ENCODE measurements at places on chromosomes 11 and 22.

DNA sequence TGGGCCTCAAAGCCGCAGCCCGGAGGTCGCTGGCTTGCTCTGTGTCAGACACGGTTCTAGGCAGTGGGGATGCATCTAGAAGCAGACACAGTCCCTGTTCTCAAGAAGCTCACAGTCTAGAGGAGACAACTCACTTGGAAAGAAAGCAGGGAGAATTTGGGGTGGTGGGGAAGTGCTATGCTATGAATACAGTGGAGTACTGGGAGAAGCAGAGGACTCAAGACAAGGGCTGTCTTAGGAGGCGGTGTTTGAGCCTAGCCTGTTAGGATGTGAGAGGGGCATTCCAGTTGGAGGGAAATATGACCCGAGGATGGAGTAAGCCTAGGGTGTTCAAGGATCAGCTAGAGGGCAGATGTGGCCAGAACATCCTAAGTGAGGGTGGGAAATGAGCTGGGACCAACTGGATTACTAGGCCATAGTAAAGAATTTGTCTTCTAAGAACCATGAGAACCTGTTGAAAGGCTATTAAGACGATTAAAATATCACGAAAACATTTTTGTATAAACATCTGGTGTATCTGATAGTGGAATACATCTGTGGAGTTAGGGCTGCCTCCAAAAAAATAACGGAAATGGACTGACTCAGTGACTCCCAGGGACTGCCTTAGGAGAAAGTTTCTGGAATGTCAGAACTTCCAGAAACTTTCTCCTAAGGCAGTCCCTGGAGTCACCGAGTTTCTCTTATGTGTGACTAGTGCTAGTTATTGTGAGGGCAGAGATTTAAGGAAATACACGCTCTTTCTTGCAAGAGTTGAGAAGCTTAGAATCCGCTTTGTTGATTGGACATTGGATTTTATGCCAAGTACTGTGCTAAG lies 1.1 kb upstream of the PITPNB start:
- DNase-seq: no peak

- no peak for DNase-seq
Measured at GRCh38 chr22:29607426-29607825, 4.0 kb downstream of the NF2 start.

GRCh38 chr11:124890151-124890550 lies 7.5 kb downstream of the ROBO4 start:
- no peak for DNase-seq

- DNase-seq: no peak
Measured at GRCh38 chr11:1490651-1491050, 4.1 kb upstream of the MOB2 start.

Data from T-helper 2 cell treated with Interferon-gamma antibody and Interleukin-4, amounts not matched to agents 5 μg/mL and 100 μg/mL, for 36 hours (primary cell).